ENCODE measurements at places on chromosomes 12 and 14.

DNA sequence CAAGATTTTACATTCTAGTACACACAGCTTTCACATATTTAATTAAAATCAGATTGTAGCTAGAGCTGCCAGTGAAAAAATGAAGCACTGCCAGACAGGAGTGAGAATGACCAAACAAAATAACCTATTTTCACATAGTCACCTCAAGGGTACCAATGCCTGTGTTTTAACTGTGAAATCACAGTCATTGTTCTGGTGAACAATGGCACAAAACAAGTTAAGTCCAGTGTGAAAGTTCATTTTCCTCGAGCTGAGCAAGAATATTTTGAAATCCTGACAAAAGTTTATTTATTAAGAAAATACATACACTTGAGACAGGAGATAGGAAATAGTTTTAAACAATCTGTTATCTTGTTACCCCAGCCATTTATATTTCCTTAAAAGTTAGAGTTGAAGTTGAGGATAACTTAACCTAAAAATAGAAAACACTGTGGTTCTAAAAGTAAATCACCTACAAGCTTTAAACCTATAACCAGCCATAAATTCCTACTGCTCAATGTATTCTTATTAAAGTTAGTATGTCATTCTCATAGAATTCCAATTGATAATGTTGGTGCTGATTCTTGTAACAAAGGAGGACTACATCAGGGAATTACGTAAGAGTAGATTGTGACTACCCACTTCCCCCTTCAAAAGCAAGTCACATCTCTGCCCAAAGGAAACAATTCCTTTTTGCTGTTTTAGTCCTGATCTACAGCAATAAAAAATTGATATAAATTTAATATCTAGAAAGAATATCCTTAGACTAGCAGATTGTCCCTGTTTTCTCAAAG, 15.9 kb downstream of the DENND5B start:
- no peak for DNase-seq

DNA sequence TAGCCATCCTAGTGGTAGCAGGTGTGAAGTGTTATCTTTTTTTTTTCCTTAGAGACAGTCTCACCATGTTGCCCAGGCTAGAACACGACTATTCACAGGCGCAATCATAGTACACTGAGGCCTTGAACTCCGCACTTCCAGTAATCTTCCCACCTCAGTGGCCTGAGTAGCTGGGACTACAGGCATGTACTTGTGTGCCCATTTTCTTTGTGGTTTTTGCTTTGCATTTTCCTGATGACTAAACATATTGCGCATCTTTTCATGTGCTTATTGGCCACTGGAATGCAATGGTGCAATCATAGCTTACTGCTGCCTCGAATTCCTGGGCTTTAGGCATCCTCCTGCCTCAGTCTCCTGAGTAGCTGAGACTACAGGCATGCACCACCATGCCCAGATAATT, 33.3 kb upstream of the GCH1 start:
- DNase-seq = no peak

GRCh38 chr12:27237790-27238771, 6.0 kb upstream of the STK38L start:
- DNase-seq = no peak

- no peak for DNase-seq
Measured at GRCh38 chr14:100890061-100890850, 13.3 kb downstream of the RTL1 start.

- no peak for DNase-seq
Measured at GRCh38 chr12:80589077-80589476, 118.4 kb upstream of the MYF6 start.

DNA sequence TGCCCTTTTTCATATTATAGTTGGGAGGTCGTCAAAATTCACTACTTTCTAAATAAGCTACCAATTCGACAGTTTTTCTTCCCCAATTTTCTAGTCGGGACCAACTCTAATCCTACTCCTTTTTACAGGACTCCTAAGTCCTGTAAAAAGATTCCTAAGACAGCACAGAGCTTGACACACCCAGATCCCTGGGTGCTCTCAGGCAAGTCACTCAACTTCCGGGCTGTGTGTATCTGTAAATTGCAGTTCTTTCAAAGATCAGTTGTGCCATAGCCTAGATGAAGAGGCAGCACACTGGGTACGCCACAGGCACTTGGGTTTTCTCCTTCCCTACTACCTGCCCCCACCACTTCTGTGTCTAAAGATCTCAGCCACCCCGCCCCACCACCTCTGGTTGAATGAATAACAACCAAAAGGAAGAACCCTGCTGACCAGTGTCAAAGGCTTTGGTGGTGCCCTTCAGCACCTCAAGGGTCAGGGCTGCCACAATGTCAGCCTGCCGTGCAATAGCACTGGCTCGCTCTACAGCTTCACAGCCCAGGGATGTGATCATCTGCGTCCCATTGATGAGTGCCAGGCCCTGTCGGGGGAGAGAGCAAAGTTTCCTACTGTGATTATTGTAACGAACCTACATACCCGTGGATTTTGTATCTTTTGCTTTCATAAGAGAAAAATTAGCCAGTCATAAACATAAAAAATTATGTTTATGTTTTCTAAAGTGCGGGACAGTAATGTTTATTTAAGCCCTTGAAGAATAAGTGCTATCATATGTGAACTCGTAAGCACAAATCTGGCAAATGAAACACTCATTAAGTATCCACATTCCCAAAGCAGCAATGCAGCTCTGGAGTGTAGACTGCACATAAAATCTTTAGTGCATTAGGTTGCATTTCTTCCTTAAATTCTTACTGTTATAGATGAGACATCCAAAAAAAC, 9.2 kb downstream of the HAL start:
- no peak for DNase-seq

GRCh38 chr12:6894321-6894720, 10.3 kb upstream of the LRRC23 start:
- no peak for DNase-seq

GRCh38 chr12:49364989-49365388, 2.3 kb upstream of the SPATS2 start:
- no peak for DNase-seq

DNA sequence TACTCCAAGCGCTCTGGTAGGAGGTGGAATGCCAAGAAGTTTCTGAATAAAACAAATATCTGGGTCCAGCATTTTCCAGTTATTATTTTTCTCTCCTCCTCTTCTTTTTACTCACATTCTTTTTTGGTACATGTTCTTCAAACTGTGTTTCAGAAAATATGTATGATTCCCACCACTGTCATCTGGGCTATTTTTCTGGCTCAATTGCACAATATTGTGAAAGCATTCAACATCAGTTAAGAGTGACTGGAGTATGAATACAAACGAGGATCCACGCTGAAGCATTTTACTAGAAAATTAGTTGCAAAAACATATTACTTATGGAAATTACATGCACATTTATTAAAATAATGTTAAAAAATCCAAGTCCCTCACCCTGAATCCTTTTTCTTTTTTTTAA, 61.5 kb downstream of the KCNMB4 start:
- DNase-seq = no peak

GRCh38 chr14:100030452-100031153, 34.6 kb upstream of the EVL start:
- DNase-seq = no peak

DNA sequence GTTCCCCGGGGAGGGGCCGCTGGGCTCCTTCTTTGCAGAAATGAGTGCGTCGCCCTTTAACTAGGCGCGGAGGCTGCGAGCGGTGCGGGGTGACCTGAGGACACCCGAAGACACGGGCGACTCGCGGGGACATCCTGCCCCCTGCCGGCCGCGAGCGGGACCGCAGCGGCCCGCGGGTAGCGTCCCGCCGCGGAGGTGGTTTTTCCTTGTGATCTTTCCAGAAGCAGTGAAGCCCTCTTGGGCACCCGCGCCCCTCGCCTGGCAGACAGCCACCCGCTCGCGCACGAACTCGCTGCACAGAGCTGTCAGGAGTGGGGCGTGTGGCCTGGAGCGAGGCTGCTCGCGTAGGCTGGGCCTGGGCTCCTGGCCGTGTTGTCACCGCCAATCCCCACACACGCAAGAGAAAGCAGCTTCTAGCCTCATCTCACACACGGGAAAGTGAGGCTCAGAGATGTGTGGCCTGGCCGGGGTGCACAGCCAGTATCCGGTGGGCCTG, 67.2 kb downstream of the DIO3 start:
- DNase-seq = peak; percentile 35

- DNase-seq = no peak
Measured at GRCh38 chr12:16719713-16720416, 113.9 kb upstream of the LMO3 start.

Data from stimulated activated CD8-positive, alpha-beta memory T cell treated with anti-CD3 and anti-CD28 coated beads, Interleukin-4, amount 100 ng/mL, for 1 hour (primary cell).